Kidney (tissue), 22 donors: ENCODE measurements at places on chromosomes 11 and 22.

DNA sequence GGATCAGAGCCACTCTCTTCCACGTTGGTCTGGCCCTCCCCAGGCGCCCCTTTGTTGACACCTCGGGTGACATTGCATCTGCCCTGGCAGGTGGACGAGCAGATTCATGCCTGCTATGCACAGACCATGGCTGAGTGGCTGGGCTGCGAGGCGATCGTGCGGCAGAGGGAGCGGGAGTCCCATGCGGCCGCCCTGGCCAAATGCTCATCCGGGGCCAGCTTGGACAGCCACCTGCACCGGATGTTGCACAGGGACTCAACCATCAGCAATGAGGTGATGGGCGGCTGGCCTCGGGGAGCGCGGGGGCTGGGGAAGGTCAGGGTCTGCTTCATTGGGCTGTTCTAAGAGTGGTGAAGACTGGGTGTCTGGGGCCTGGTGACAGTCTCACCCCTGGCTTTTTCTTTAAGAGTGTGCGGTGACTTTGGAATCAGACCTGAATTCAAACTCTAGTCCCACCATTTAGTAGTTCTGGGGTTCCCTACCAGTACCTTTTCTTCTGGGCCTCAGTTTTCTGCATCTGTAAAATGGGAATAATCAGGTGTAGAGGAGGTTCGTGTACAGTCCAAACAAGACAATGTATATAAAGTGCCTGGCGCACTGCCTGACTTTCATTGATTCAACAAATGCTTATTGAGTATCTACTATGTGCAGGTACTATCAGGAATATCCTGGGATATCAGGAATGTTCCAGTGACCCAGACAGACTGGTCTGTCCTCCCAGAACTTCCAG, 53.0 kb downstream of the LHFPL7 start:
- DNase-seq, result peak; percentile 77

DNA sequence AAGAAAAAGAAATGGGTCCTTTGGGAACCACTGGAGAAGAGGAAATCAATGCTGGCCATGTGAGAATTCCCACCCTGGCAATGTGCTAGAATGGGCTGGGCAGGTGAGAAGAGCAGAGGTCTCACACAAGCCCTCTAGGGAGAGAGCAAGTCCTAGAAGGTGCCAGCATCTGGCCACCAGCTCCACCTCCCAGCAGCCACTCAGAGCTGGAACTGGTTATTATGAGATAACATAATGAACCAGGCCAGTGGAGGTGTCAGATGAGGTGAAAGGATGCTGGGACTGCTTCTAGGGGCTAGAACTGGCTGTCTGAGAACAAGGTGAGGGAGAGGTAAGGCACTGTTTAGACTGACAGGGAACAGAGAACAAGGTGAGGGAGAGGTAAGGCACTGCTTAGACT, 29.3 kb downstream of the NEFH start:
- no peak for DNase-seq

- peak; percentile 85 for DNase-seq
These were observed 23.5 kb upstream of the P2RY2 start for GRCh38 chr11:73194593-73194992.

DNA sequence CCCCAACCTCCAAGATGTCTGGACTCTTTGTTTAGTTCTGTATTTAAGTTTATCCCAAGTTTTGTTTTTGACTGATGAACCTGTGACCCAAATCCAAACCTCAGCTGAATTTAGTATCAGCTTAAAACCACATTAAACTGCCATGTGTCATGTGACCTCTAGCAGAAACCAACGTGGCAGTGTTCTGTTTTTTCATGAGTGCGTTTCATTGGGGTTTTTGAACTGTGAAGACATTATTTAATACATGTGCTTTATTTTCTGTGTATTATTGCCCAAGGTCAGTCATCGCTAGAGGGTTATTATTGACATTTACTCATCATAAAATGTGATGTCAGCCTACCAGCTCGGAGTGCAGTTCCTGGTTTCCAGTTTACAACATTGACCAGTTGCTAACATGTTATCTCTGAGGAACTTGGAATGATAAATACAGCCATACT, 1.8 kb downstream of the TLCD5 start:
- DNase-seq, result no peak

GRCh38 chr22:27113211-27113635, 455.8 kb downstream of the MIAT start:
- no peak for DNase-seq

GRCh38 chr11:78562398-78562797, 12.3 kb downstream of the NARS2 start:
- DNase-seq, result no peak

DNA sequence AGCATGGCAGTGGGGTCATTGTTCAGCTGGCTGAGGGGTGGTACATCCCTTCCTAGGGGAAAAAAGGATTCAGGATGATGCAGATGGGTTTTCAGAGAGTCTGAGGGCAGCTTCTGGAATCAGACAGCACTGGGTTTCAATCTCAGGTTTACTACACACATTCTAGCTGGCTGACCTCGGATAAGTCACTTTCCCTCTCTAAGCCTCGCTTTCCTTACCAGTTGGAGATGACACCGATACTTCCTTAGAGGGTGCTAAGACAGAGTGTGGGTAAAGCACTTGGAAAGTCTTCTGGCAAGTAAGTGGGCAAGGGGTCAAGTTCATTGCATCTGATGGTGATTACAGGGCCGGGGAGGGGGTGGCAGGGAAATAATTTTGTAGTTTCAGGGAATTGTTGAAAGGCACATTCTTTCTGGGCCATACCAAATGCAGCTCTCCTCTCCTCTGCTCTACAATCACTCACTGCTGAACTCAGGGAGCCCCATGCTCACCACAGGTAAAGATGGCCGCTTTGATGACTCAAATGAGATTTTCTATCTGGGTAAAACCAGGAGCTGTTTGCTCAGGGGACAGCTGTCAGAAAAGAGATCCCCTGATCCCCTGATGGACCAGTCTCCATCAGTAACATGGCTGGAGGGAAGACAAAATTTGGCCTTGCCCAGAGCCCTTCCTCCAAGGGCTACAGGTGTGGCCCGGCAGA, 6.5 kb upstream of the MIAT start:
- DNase-seq, result no peak

GRCh38 chr11:134272381-134273316, 3.5 kb upstream of the GLB1L3 start:
- peak; percentile 33 for DNase-seq

DNA sequence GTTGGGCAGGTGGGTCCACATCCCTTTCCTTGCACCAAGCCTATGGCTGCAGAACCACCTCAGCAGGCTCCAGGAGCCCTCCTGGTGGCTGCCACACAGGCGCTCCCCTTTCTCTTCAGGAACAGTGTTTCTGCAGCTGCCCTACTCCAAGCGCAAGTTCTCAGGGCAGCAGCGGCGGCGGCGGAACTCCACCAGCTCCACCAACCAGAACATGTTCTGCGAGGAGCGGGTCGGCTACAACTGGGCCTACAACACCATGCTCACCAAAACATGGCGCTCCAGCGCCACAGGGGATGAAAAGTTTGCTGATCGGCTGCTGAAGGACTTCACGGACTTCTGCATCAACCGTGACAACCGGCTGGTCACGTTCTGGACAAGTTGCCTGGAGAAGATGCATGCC, 38.2 kb upstream of the YWHAH start:
- DNase-seq, result no peak

DNA sequence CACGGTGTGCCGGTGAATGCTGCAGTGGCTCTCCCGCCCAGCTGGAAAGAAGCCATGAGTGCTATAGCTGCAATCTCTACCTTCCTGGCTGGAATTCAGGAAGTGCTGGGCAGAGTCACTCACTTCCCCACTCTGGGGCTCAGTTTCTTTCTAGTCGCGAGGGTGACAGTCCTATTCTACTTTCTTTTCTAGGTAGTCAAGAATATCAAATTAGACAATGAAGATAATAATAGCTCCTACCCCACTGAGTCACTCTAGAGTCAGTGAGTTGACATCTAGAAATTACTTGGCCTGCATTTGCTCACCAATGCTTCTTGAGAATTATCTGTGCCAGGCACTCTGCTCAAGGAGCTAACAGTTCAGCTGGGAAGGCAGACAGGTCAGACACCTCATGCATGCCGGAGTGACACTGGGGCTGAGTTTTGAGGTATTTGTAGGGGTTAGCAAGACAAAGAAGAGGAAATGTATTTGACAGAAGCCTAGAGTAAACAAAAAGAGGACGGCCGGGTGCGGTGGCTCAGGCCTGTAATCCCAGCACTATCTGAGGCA, 3.2 kb downstream of the CENPM start:
- DNase-seq, result no peak

GRCh38 chr22:24753914-24754313, 20.6 kb downstream of the PIWIL3 start:
- DNase-seq, result no peak

- no peak for DNase-seq
These were observed 6.0 kb downstream of the PACSIN2 start for GRCh38 chr22:43008921-43009320.
